Stomach (tissue), 19 donors: ENCODE measurements at places on chromosomes 7 and 10.

DNA sequence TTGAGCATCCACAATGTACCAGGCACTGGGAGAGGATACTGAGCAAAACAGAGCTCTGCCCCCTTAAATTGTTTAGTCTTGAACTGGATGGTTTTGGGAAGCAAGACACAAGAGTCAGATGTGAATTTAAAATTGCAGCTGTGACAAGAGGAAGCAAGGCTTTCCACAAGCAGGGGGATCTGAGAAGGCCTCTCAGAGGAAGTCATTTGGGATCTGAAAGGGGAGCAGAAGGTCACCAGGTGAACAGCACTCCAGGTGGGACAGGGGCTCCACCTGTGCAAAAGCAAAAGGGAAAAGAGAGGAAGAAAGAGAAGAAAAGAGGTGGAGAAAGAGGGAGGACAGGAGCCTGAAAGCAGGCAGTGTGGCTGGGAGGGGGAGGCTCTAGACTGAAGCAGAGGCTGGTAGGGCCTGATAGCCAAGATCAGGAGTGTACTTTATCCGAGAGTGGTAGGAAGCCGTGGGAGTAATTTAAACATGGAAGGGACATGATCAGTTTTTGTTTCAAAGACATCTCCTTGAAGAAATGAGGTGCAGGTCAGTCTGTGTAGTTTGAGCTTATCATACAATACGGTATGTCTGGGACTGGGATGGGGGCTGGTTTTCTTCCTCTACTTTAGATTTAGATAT lies 76.1 kb upstream of the DUSP5 start:
- no peak overlapping the region for H3K4me3 ChIP-seq
- no peaks in the 10 kb centered on the region for H3K36me3 ChIP-seq
- H3K4me1 ChIP-seq, result peaks cover 8% of the 10 kb centered on the region
- no peaks in the 10 kb centered on the region for H3K27me3 ChIP-seq

DNA sequence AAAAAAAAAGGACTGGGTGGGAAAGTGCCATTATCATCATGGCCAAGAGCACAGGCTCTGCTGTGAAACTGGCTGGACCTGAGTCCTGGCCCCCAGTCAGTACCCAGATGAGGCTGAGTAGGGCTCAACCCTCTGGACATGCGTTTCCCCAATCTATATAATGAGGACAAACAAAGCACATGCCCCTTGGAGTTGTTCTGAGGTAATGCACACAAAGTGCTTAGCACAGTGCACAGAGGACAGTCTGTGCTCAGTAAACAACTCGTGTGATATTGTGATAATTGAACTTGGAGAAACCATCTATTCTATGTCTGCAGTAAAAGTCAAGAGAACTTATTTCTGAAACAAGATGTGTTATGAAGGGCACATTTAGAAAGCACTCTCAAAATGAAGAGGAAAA lies 138.8 kb downstream of the KCNMA1 start:
- H3K27ac ChIP-seq, result peak overlapping the region; percentile 67
- H3K4me1 ChIP-seq, result peaks cover 65% of the 10 kb centered on the region
- no peaks in the 10 kb centered on the region for H3K36me3 ChIP-seq
- H3K4me3 ChIP-seq, result no peak overlapping the region
- no peaks in the 10 kb centered on the region for H3K27me3 ChIP-seq

DNA sequence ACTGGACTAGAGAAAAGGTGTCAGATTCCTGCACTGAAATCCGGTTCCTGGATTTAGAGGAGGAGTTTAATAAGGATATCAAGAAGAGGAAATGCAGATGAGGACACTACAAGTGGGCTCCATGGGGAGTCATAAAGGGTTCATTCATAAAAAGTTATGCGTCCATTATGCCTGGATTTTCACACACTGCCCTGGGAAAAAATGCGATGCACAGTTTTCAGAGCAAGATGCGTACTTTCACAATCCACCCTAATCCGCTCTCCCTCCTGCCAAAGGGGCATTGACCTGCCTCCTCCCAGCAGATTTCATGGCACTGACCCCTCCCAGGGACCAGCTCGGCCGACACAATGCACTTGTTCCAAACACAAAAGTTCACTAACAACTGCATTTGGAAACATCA lies 42.2 kb upstream of the OPALIN start:
- no peak for DNase-seq
- no peaks in the 10 kb centered on the region for H3K36me3 ChIP-seq
- H3K27me3 ChIP-seq, result no peaks in the 10 kb centered on the region
- H3K4me3 ChIP-seq, result no peak overlapping the region

DNA sequence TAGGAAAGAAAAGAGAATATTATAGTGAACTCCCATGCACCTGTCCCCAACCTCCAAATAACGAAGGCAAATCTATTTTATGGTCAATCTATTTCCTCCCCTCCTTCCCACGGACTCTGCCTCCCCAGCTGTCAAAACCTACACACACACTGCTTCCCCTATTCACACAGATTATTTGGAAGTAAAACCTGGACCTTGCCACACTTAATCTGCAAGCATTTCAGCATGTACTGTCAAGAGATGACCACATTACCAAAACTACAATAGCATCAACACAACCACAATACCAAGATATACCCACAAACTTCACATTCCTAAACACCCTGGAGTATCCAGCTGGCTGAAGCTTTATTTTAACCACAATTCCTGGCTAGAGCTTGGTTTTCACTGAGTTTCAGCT lies 27.8 kb upstream of the KCNK18 start:
- H3K27me3 ChIP-seq, result peaks cover 84% of the 10 kb centered on the region
- no peak overlapping the region for H3K27ac ChIP-seq
- DNase-seq, result no peak
- H3K36me3 ChIP-seq, result no peaks in the 10 kb centered on the region

GRCh38 chr10:10330418-10330817 lies 687.3 kb upstream of the CELF2 start:
- no peak overlapping the region for H3K27ac ChIP-seq
- no peaks in the 10 kb centered on the region for H3K4me1 ChIP-seq
- H3K27me3 ChIP-seq, result no peaks in the 10 kb centered on the region
- H3K4me3 ChIP-seq, result no peak overlapping the region
- no peaks in the 10 kb centered on the region for H3K36me3 ChIP-seq
